ENCODE measurements at places on chromosomes 6 and 20. TPM values are rescaled to one million over a fixed set of nuclear protein-coding genes. Genes with fewer than 3 reads are reported as not detected.

Gene DDO
- 1.3 TPM for total RNA-seq

Gene FOXC1
- 0.28 TPM for total RNA-seq

Gene ARHGAP18
- 15.6 TPM for total RNA-seq

Gene ERGIC3
- total RNA-seq = 536 TPM

Gene ZNF334
- total RNA-seq = 2.0 TPM

Gene NKX2-2
- not detected for total RNA-seq

Gene GDAP1L1
- total RNA-seq = under 0.01 TPM

Gene VGLL2
- total RNA-seq = not detected

Gene DSN1
- 6.4 TPM for total RNA-seq

Gene CCN5
- 5.0 TPM for total RNA-seq

Gene LHFPL5
- not detected for total RNA-seq

Gene SIRPB1
- 0.71 TPM for total RNA-seq

Gene SLC17A3
- not detected for total RNA-seq

Gene HDGFL1
- not detected for total RNA-seq

Gene FAM162B
- 1.4 TPM for total RNA-seq

Gene TFAP2C
- under 0.01 TPM for total RNA-seq

Gene ELOVL2
- total RNA-seq = 3.9 TPM

Gene RBBP8NL
- total RNA-seq = not detected

Gene TRAPPC3L
- 0.14 TPM for total RNA-seq

Gene TSBP1
- total RNA-seq = not detected

Gene GGT7
- 9.8 TPM for total RNA-seq

Gene C6orf52
- total RNA-seq = not detected

Gene SEMG1
- total RNA-seq = not detected

Gene OR10C1
- total RNA-seq = not detected

Gene DPPA5
- total RNA-seq = not detected

Gene TBP
- total RNA-seq = 9.3 TPM

Gene GTSF1L
- total RNA-seq = not detected

Gene BPIFB1
- total RNA-seq = not detected

Gene ASIP
- total RNA-seq = not detected

Gene PI16
- 0.43 TPM for total RNA-seq

Gene OVOL2
- not detected for total RNA-seq

Data from smooth muscle cell of bladder (primary cell).